Foreskin melanocyte (primary cell): ENCODE measurements at places on chromosomes 7 and 10.
A peak's percentile ranks its signal among the peaks of the same experiment; 100 is the strongest.

DNA sequence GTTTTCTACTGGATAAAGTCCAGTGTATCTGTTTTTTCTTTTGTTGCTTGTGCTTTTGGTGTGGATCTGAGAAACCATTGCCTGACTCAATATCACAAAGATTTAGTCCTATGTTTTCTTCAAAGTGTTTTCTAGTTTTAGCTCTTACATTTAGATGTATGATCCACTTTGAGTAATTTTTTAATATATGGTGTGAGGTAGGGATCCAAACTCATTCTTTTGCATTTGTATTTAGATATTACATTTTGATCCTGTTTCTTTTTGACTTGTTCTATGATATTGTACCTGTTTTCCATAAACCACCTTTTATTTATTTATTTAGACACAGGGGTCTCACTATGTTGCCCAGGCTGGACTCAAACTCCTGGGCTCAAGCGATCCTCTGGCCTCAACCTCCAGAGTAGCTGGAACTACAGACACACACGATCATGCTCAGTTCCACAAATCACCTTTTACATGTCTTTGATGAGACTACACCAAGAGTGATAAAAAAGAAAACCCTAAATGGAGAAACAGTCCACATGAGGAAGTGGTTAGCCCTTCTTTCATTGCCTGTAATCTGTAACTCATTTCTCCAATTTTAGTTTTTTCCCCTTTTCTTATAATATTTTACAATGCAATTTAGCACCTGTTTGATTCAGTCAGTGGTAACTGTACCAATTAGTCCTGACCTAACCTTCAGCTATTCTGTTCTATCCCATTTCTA lies 86.0 kb downstream of the SLC37A3 start:
- DNase-seq, result no peak

- no peak for DNase-seq
These were observed 19.9 kb upstream of the ZMIZ1 start for GRCh38 chr10:79048639-79049550.

GRCh38 chr10:101478956-101479355 lies 109.1 kb downstream of the POLL start:
- no peak for DNase-seq

DNA sequence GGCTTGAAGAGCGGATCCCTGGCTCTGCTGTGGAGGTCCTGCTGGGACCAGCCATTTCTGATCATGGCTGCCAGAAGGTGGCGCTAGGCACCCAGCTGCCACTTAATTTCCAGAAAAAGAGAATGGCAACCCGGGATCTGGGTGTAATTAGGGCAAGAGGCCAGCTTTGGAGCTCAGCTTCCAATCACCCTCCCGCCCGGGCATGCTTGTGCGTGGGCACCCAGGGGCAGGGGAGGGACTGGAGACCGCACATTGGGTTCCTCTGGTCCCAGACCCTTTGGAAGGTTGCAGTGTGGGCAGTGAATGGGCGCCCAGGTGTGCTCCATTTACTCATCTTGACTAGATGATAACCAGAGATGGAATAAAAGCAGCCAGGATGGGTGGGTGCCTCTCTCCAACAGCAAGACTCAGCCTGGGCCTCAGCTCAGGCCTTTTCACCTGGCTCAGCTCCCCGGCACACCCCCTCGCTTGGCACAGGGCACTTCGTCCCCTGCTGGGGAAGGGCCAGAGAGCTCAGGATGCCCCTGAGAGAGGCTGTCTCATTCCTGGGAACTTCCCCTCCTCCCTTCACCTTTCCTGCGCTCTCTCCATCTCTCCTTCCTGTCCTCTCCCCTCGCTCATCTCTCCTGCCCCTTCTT lies 14.7 kb downstream of the FAM241B start:
- peak; percentile 13 for DNase-seq

DNA sequence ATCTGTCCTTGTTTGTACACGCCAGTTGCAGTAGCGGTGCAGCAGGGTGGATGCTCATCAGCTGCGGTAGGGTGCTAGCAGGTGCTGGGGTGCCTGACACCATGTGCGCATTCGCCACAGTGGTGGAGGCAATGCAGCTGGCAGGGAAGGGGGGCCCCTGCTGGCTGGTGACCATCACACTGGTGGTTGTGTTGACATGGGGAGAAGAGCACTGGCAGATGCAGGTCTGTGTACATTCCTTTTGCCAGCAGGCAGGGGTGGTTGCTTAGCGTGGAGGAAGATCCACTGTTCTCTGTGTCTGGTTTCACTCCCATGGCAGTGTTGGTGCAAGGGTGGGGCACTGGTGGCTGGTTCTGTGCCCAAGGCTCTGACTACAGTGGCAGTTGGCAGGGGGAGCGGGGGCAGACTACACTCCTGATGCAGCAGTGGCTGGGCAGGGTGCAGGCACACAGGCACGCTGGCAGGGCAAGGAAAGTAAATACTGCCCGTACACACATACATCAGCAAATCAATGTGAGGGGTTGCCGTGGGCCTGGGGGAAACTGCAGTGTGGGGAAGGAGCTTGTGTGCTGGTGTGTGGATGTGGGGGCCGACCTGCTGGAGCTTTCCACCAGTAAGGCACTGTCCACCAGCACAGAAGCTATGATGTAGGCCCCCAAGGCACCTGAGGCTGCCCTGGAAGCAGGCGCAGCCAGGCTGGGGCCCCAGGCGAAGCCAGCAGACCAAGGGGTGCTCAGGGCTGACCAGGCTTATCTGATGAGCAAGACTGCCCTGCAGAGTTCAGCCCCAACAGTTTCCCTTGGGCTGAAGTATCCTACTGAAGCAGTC lies 87.2 kb upstream of the UNC5B start:
- DNase-seq, result no peak

GRCh38 chr10:20254078-20254477 lies 437.8 kb downstream of the PLXDC2 start:
- DNase-seq, result no peak

- DNase-seq, result no peak
These were observed 54.3 kb upstream of the NRP1 start for GRCh38 chr10:33388785-33389184.

DNA sequence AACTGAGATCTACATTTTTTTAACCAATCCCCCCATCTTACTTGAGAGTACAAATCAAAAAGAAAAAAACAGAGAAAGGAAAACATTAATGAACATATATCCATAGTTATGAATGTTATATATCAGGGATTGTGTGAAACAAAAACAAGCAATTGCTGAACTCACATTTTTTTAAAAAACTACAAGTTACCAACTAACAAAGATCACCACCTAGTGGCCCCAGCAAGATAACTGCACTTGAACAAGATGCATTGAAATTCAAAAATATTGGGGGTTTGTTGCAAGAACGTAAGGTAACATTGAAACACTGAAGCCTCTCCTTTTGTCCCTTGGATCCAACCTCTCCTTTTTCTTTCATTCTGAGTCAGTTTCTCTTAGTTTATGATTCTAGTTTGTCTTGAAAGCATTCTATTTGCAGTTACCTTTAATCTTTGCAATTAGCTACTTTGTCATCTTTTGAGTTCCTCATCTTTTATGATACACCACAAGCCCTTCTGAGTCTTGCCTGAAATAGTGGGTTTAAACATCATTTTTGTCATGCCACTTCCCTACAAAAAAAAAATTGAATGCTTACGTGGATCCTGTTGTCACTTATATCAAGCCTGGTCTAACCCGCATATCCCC lies 87.3 kb upstream of the TES start:
- peak; percentile 32 for DNase-seq

- no peak for DNase-seq
These were observed 250.8 kb downstream of the KCNMA1 start for GRCh38 chr10:77386838-77387237.

DNA sequence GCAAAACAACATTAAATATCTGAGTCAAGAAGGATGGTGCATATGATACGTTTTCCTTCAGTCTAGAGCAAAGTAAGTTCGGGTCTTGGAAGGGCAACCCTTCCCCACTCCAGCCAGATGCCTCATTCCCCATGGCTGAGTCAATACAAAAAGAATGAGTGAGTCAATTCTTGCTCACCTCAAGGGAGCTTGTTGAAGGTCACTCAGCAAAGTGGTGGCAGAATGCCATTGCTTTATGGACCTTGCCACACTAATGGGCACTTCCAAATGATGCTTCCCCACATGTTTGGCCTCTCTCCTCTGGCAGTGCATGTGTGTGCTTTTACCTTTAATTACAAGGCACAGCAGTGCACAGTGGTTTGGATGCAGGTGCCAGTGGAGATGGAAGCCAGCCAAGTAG lies 296.5 kb downstream of the SORCS3 start:
- DNase-seq, result no peak

DNA sequence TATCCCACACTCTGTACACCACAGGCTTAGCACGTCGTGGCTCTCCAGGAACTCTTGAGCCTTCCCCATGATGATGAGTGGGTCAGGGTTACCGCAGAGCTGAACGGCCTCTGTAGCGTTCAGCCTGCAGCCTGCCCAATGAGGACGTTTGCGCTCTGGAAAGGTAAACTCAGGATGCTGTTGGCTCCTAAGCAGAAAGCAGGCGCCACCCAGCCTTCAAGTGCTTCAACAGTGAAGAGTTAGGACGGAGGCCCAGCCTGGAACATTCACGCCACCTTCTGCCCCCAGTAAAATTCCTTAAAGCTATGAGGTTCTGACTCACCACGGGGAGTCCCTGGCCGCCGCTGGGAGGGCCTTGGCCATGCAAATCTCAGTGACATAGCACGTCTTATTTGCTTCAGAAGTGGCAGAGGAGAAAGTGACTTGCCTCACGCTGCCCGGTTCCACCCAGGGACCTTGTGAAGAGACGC lies 161.5 kb upstream of the SH2B2 start:
- no peak for DNase-seq

GRCh38 chr7:101151908-101152651 lies 2.2 kb upstream of the AP1S1 start:
- DNase-seq, result no peak

DNA sequence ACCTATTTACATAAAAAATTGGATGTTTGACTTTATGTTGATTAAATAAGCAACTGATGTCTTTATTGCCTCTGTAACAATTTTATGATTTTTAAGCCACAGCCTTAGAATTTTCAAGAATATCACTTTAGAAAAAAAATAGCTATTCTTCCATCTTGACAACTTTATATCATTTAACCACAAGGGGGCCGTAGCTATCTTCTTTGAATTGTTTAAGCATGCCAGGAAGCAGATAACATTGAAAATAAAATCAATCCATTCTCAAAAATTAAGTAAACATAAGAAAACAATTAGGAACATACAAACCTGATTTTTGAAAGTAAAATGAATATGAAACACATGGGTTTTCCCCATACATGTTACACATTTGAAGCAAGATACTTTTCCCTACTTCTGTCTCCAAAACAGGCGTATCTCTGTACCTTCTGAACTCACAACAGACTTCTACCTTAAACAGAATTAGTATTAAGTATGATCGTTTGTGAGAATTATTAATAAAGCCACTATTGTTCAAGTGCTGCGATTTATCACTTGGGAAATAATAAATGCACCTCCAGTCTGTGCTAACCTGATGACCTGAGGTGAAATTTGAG lies 209.0 kb downstream of the CACNA2D1 start:
- DNase-seq, result peak; percentile 18

DNA sequence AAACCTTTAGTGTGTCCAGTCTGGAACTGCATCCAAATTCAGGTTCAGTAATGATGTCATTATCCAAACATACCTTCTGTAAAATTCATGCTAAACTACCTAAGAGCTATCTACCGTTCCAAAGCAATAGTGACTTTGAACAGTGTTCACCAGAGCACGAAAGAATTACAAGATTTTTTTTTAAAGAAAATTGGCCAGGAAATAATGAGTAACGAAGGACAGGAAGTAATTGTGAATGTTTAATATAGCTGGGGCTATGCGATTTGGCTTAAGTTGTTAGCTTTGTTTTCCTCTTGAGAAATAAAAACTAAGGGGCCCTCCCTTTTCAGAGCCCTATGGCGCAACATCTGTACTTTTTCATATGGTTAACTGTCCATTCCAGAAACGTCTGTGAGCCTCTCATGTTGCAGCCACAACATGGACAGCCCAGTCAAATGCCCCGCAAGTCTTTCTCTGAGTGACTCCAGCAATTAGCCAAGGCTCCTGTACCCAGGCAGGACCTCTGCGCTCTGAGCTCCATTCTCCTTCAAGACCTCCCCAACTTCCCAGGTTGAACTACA lies 694 bp upstream of the FAS start:
- DNase-seq, result no peak

- no peak for DNase-seq
These were observed 230.9 kb downstream of the DOCK4 start for GRCh38 chr7:111975346-111975745.

DNA sequence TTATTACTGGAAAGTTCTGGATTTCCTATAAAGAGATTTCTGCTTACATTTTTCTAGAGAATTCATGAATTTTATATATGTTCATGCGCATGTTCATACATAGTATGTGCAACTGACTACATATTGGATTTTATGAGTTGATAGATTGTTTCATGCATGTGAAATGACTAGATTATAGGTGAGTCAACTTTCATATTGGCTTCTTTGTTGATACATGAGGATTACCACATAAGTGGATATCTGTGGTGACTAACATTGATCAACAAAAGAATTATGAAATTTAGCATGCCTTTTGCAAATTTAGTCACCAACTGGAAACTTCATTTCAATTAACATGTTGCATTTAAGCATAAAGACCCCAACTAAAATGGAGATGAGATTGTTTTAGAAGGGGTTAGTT lies 99.0 kb downstream of the GNAT3 start:
- no peak for DNase-seq

- DNase-seq, result no peak
These were observed 20.5 kb downstream of the CASD1 start for GRCh38 chr7:94530109-94530508.

- DNase-seq, result no peak
These were observed 44.7 kb upstream of the AQP1 start for GRCh38 chr7:30866939-30867338.

- DNase-seq, result no peak
These were observed 79.0 kb upstream of the ODAD2 start for GRCh38 chr10:28077889-28078288.

- no peak for DNase-seq
These were observed 64.7 kb upstream of the TNRC18 start for GRCh38 chr7:5488286-5488878.

DNA sequence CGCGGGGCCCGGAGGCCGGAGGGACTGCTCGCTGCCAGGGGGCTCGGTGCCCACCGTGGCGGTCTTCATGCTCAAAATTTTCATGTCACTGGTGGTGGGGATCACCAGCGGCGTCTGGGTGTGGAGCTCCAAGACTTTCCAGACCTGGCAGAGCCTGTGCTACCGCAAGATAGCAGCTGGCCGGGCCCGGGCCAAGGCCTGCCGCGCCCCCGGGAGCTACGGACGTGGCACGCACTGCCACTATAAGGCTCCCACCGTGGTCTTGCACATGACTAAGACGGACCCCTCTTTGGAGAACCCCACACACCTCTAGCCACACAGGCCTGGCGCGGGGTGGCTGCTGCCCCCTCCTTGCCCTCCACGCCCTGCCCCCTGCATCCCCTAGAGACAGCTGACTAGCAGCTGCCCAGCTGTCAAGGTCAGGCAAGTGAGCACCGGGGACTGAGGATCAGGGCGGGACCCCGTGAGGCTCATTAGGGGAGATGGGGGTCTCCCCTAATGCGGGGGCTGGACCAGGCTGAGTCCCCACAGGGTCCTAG lies 2.0 kb downstream of the FZD9 start:
- DNase-seq, result no peak
